Stimulated activated effector memory CD8-positive, alpha-beta T cell treated with anti-CD3 and anti-CD28 coated beads, Interleukin-12 subunit alpha, Interleukin-12 subunit beta, amount 100 ng/mL, for 72 hours (primary cell): ENCODE measurements at places on chromosomes 2 and 18.

- no peak for DNase-seq
Measured at GRCh38 chr2:185695711-185696235, 42.8 kb upstream of the FSIP2 start.

GRCh38 chr18:10588975-10589374, 63.1 kb downstream of the NAPG start:
- no peak for DNase-seq

- no peak for DNase-seq
Measured at GRCh38 chr18:62697636-62698035, 17.7 kb upstream of the PHLPP1 start.

DNA sequence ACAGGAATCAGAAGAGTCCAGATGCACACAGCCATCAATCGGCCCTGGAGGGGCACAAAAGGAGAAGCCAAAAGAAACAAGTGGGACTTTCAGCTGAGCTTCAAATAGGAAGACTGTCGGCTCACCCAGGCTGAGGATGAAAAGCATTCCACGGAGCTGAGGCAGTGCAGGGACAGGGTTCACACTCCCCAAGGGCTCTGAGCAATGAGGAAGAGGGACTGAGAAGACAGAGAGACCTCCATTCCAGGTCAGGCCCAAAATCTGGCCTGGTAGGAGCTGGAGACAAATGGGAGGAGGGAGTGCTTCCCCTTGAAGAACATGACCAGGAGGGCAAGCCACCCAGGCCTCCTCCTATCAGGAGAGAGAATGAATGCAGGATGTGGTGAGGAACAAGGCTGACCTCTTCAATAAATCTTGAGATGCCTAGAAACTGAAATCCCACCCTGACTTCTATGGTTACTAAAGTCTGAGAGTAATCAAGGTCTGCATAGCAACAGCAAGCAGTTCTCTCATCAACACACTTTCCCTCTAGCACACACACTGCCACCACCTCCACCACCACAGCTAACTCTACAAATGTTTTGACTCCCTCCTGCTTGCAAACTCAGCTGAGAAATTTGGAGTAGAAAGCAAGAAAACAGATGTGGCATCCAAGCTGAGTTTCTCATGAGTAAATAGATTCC, 434.4 kb downstream of the TNS1 start:
- DNase-seq = no peak
